ENCODE measurements at places on chromosomes 2 and 18.

- DNase-seq = no peak
Observed at GRCh38 chr2:62806231-62806630, 100.7 kb downstream of the EHBP1 start.

DNA sequence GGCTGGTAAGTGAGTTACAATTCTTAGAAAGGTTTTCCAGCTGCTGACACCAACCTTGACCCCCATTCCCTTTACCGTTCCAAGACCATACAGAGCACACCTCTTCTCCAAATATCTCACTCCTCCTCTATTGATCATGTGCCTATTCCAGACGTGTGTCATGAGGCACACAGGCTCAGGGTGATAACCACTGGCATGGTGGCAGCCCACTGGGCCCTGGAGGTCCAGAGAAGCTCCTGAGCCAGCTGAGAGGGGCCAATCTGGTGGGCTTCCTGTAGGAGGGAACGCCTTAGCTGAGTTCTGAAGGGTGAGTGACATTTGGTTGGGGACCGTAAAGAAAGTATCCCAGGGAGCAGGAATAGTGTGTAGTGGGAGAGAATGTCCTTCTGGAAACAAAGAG lies 28.3 kb downstream of the ZAP70 start:
- DNase-seq = no peak

DNA sequence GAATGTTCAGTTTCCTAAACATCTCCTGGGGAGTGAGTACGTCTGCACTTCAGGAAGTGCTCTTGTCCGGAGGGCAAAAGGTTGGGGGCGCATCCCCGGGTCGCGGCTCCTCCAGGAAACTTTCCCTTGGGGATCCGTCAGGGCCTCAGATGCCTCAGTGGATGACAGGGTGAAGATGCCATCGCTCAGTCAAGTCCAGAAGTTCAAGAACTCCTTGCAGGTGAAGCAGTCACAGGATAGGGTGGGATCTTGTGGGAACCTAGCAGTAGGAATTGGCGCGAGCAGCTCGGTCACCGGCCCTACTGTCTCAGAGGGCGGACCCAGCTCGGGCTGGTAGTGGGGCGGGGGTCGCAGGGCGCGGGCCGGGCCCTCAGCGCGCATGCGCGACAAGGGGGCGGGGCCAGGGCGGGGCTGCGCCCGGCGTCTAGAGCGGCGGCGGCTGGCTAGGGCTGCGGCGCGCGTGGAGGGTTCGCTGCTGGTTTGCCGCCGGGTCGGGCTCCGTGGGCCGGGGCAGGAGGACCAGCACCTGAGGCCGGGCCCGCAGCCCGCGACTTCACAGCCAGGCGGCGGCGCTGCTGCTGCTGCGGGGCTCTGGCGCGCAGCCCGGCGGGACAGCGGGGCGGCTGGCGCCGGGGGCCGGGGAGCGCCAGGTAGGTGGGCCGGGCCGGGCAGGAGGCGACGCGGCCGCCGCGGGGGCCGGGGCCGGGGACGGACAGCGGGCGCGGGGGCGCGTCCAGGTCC lies at the start of gene INPP4A:
INPP4A (plus strand) TSS at position 423 of the 741 bp plus-strand sequence. CDS start 75,191 bp downstream, outside the sequence.
- peak; percentile 93 for DNase-seq

DNA sequence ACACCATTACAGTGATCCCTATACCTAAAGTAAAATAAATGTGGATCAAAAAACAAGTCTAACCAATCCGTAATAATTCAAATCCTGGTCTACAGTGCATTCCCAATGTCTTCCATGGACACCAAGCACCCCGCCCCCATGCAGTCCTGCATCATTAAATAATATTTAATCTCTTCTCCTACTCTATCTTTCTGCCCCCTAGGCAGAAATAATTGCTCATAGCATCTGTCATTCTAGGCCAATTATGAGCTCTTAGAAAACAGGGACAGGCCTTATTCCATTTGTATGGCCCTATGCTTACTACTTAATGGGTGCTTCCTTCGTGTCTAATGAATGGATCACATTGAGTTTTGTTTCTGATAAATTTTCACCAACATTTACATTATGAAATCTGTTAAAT lies 66.4 kb downstream of the PAX3 start:
- DNase-seq = no peak
